ENCODE measurements at places on chromosomes 13 and 19. TPM values are rescaled to one million over a fixed set of nuclear protein-coding genes. Genes with fewer than 3 reads are reported as not detected.

GRCh38 chr13:80442609-80443008 lies 101.7 kb upstream of the SPRY2 start:
- no peak for DNase-seq

DNA sequence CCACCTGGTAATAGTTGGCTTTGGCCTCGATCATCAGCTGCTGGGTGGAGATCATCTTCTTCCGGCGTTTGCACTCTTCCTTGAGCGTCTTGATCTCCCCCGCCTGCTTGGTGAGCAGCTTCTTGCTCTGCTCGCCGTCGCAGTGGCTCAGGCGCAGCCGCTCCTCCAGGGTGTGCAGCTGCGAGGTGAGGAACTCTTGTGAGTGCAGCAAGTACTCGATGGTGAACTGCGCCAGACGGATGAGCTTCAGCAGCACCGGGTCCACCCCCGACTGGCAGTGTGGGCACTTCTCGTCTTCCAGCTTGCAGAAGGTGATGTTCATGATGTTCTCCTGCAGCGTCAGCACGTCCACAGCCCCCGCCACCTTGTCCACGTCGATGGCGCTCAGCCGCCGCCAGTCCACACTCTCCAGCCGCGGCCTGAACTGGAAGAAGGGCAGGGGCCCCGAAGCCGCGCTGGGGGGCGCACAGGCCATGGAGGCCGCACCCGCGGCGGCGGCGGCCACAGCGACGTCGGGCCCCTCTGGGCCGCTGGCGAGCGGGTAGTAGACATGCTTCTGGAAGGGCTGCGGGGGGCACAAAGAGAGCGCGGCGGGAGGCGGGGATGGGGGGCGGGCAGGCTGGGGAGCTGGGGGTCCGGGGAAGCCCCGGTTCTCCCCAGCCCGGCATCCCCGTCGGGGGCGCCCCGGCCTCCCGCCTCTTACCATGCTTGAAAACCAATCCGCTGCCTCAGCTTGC lies 3.0 kb downstream of the DZIP1 start:
- DNase-seq, result no peak

DNA sequence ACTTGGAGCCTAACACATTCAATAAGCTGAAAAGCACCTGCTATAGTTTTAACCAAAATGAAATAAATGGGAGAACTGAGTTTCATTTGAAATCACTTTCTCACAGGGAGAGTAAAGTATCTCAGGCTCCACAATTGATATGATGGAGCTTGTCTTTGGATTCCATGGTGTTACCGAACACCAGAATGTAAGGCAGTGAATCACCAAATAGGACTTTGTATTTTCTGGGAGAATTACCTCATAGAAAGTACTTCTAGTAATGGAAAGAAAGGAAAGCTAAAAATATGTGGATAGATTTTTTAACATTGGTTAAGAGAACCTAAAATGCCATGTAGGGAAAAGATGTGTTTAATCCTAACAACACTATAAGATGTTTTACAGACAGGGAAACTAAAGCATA lies 123.6 kb downstream of the NALCN start:
- DNase-seq, result no peak

GRCh38 chr19:31969016-31969415 lies 376.4 kb upstream of the ZNF507 start:
- DNase-seq, result no peak

DNA sequence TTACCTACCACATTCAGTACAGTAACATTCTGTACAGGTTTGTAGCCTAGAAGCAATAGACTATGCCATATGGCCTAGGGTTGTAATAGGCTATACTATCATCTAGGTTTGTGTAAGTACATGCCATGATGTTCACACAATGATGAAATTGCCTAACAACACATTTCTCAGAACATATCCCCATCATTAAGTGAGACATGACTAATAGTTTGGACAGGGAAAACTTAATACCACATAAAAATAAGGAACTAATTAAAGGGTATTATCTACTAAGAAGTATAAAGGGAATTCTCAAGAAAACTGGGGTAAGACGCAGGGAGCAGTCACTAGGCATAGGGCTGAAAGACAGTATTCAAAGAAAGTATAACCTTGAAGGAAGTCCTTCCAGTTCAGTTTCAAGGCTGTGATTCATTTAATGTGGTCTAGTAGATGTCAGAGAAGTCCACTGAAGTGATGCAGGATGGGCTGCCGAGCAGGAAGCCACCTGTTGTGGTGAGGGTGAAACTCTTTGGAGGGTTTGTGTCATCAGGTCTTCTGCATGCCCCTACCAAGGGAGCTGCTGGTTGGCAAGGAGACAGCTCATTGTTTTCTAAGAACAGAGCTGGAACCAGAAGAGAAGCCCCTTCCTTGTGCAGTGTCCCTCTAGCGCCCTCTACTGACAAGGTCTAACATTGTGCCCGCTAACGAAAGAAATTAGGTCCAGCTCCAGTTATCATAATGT lies 122.9 kb downstream of the OLFM4 start:
- peak; percentile 47 for DNase-seq

DNA sequence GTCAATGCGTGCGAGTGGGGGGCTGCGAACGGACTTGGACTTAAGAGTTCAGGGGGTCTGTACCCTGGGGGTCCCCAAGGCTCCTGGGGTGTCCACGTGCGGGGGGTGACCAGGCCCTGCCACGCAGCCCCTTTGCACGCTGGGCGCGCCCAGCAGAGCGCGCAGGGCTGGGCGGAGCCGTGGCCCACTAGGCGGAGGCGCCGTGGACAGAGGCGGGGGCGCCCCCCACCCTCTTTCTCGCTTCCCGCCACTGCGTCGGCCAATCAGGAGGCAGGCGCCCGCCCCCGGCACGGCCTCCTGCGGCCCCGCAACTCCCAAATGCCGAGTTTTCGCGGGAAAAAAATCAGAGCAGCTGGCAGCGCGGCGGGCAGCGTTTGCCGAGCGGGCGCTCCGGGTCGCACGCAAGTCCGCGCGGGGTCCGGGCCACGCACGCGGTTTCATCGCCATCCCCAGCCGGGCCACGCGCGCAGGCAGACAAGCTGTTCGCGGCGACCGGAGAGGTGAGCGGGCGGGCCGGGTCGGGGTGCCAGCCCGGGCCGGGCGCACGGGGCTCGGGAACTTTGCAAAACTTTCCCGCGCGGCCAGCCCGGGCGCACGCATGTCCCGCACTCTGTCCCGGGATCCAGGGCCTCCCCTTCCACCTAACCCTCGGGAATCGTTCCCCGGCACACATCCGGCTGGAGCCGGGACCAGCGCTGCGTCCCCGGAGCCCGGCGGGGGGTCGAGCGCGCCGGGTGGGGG lies at the start of gene UHRF1:
TSS of gene UHRF1 (plus strand) at position 346 of the 741 bp plus-strand sequence. CDS start 1,385 bp downstream, outside the sequence.
- DNase-seq, result no peak

Gene RNF17
- not detected for polyA plus RNA-seq

Gene LILRB4
- polyA plus RNA-seq, result 3.6 TPM

Data from left renal pelvis (tissue), 4 donors.